Right kidney (tissue), 9 donors: ENCODE measurements at places on chromosomes 1 and 21.
A peak's percentile ranks its signal among the peaks of the same experiment; 100 is the strongest.

GRCh38 chr1:224173523-224173922, 9.5 kb upstream of the DEGS1 start:
- DNase-seq, result no peak

- peak; percentile 59 for DNase-seq
These were observed at the start of gene NTRK1 for GRCh38 chr1:156860628-156861423. TSS of gene NTRK1 (plus strand) at chr1:156860865. CDS start at chr1:156860935, 70 bp downstream.

DNA sequence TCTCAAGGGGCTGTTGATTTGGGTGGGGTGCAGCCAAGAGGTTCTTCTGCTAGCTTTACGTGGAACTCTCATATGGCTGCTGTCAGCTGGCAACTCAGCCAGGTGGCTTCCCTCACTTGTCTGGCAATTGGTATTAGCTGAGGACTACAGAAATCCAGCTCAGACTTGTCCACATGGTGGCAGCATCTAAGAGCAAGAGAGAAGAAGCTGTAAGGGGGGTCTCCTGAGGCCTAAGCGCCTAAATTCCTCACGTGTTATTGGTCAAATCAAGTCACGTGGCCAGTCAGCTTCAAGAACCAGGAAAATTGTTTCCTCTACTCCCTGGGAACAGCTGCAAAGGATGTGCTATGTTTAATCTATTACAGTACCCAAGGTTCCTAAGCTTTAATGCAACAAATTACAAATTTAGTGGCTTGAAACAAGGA, 4.2 kb upstream of the DYRK3 start:
- peak; percentile 25 for DNase-seq

GRCh38 chr1:88787023-88787903, 103.2 kb downstream of the PKN2 start:
- DNase-seq, result no peak

GRCh38 chr1:3038113-3038551, 16.9 kb downstream of the ACTRT2 start:
- no peak for DNase-seq

- no peak for DNase-seq
These were observed 23.6 kb upstream of the KCNC4 start for GRCh38 chr1:110186558-110186957.

DNA sequence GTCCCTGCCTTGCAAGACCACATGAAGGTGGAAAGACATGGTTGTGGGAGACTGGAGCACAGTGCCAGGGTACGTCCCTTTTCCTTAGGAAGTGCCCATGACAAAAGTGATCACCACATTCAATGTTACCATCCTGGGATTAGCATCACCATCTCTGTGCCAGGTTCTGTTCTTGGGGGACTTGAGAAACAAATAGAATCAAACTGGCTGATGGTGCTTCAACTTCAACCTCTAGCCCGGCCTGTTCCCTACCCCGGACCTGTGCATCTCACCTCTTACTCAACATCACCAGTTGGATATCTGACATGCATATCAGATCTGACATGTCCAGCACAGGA, 153.3 kb downstream of the GRIK3 start:
- no peak for DNase-seq

- DNase-seq, result no peak
These were observed 56.1 kb downstream of the MIER1 start for GRCh38 chr1:66980745-66981367.

DNA sequence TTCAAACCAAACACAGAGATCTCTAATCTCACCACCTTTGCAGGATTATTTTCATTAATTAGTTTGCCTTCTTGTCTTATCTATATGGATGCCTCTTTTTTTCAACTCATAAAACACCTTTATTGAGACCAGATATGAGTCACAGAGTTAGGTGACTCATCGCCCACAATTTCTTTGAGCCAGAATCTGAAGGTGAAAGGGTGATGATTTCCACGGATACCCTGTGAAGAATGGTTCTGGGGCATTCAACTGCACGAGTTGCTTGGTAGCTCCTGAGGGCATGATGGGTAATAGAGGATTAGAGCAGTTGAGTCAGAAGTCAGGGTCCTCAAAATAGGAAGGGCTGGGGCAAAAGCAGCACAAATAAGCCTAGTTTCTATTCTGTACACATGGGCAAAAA, 128.2 kb downstream of the TBX19 start:
- DNase-seq, result no peak
